SK-N-SH (cell line): ENCODE measurements at places on chromosomes 1 and 21. TPM values are rescaled to one million over a fixed set of nuclear protein-coding genes. Genes with fewer than 3 reads are reported as not detected.

SPOCD1 gene
- 10.7 and 12.5 TPM in 2 replicates for polyA plus RNA-seq

OR2L5 gene
- polyA plus RNA-seq, result not detected in 2 replicates

NTRK1 gene
- 0.97 and 3.3 TPM in 2 replicates for polyA plus RNA-seq

ASAP3 gene
- polyA plus RNA-seq, result 19.6 and 25.2 TPM in 2 replicates

NHLH2 gene
- polyA plus RNA-seq, result not detected in 2 replicates

ITLN2 gene
- not detected in 2 replicates for polyA plus RNA-seq

AZIN2 gene
- 17.8 and 20.6 TPM in 2 replicates for polyA plus RNA-seq

SNRNP40 gene
- 46.7 and 53.3 TPM in 2 replicates for polyA plus RNA-seq

CD1B gene
- polyA plus RNA-seq, result not detected in 2 replicates

GBP4 gene
- polyA plus RNA-seq, result 0.02 TPM in 1 of 2 replicates, not detected in the other

IPP gene
- 3.2 and 4.7 TPM in 2 replicates for polyA plus RNA-seq

CYYR1 gene
- not detected in 2 replicates for polyA plus RNA-seq

SPRR2A gene
- not detected in 2 replicates for polyA plus RNA-seq

SERPINC1 gene
- polyA plus RNA-seq, result 0.05 and 0.08 TPM in 2 replicates

GABRD gene
- polyA plus RNA-seq, result 0.07 and 0.10 TPM in 2 replicates

AUNIP gene
- 1.9 TPM in 2 replicates for polyA plus RNA-seq

GUCA2A gene
- polyA plus RNA-seq, result not detected in 2 replicates

OR10Z1 gene
- polyA plus RNA-seq, result not detected in 2 replicates

BARHL2 gene
- polyA plus RNA-seq, result not detected in 2 replicates

SPATA45 gene
- 0.24 TPM in 1 of 2 replicates, not detected in the other for polyA plus RNA-seq

LAD1 gene
- 0.03 TPM in 1 of 2 replicates, not detected in the other for polyA plus RNA-seq

CD52 gene
- polyA plus RNA-seq, result not detected in 2 replicates

MFAP2 gene
- polyA plus RNA-seq, result 132 and 189 TPM in 2 replicates

OBSCN gene
- 3.4 and 4.0 TPM in 2 replicates for polyA plus RNA-seq

FABP3 gene
- polyA plus RNA-seq, result 0.08 TPM in 1 of 2 replicates, not detected in the other

ANGPTL3 gene
- polyA plus RNA-seq, result not detected in 2 replicates

MCOLN3 gene
- not detected in 2 replicates for polyA plus RNA-seq

RYR2 gene
- polyA plus RNA-seq, result under 0.01 and 0.03 TPM in 2 replicates

COL11A1 gene
- 0.13 and 0.15 TPM in 2 replicates for polyA plus RNA-seq

TXNIP gene
- 44.6 and 77.3 TPM in 2 replicates for polyA plus RNA-seq

CLEC20A gene
- not detected in 2 replicates for polyA plus RNA-seq

RHCE gene
- 0.54 and 0.57 TPM in 2 replicates for polyA plus RNA-seq

JTB gene
- 118 and 122 TPM in 2 replicates for polyA plus RNA-seq

LCE1D gene
- polyA plus RNA-seq, result not detected in 2 replicates

MAEL gene
- polyA plus RNA-seq, result not detected in 2 replicates

LCE3E gene
- not detected in 2 replicates for polyA plus RNA-seq

AIRE gene
- polyA plus RNA-seq, result not detected in 2 replicates

NCF2 gene
- polyA plus RNA-seq, result 2.0 and 6.0 TPM in 2 replicates

WNT2B gene
- 3.4 and 4.3 TPM in 2 replicates for polyA plus RNA-seq

TMEM82 gene
- not detected in 2 replicates for polyA plus RNA-seq

USP1 gene
- polyA plus RNA-seq, result 3.9 and 4.3 TPM in 2 replicates

HMGCS2 gene
- polyA plus RNA-seq, result not detected in 2 replicates

NEXN gene
- polyA plus RNA-seq, result 3.6 and 4.1 TPM in 2 replicates

GBP5 gene
- polyA plus RNA-seq, result 0.08 TPM in 2 replicates

TPTE gene
- not detected in 2 replicates for polyA plus RNA-seq

CR1 gene
- not detected in 2 replicates for polyA plus RNA-seq

LRRC39 gene
- 1.6 and 3.0 TPM in 2 replicates for polyA plus RNA-seq

MAP10 gene
- 0.43 and 0.45 TPM in 2 replicates for polyA plus RNA-seq

DIP2A gene
- polyA plus RNA-seq, result 26.9 and 33.1 TPM in 2 replicates

TMOD4 gene
- polyA plus RNA-seq, result 0.57 and 0.59 TPM in 2 replicates
